ENCODE measurements at places on chromosomes 3 and 15.
A peak's percentile ranks its signal among the peaks of the same experiment; 100 is the strongest.

GRCh38 chr3:5058471-5058951 is 63.6 kb upstream of the ARL8B start:
- DNase-seq = peak; percentile 39

- DNase-seq = no peak
Observed at GRCh38 chr3:156688632-156689452, 14.5 kb downstream of the TIPARP start.

DNA sequence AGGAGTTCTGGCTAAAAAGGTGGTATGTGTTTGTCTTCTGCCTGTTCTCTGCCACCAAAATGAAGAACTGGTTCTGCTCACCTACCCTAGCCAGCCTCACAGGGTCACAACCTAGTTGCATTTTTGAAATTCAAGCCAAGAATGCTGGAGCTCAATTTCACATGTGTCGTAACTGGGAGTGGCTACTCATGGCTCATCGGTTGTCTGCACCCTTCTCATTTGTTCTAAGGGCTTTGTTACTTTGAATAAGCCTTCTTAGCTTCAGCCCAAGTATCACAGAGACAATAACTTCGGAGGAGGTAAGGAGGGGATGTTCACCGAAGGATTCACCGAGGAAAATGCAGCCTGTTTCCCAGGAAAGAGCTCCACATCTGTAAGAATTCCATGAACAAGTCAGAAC is 134.3 kb upstream of the RARB start:
- no peak for DNase-seq

- no peak for DNase-seq
Observed at GRCh38 chr3:13401149-13401548, 19.0 kb downstream of the NUP210 start.

GRCh38 chr3:172808969-172809546 is 58.5 kb downstream of the ECT2 start:
- no peak for DNase-seq

DNA sequence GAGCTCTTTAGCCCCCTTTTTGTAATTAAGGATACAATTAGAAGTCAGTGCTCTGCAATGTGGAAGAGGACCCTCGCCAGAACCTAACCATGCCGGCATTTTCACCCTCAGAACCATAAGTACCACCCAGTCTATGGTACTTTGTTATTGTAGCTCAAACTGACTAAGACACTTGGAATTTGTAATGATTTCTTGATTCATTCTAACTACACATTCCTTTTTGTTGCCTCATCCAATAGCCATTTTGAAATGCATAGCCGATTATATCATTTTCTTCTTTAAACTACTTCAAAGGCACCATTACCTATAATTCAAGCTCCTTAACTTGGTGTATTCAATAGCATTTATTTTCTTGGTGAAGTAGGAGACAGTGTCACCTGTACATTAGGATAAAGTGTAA is 61.4 kb downstream of the GLB1 start:
- DNase-seq = no peak

DNA sequence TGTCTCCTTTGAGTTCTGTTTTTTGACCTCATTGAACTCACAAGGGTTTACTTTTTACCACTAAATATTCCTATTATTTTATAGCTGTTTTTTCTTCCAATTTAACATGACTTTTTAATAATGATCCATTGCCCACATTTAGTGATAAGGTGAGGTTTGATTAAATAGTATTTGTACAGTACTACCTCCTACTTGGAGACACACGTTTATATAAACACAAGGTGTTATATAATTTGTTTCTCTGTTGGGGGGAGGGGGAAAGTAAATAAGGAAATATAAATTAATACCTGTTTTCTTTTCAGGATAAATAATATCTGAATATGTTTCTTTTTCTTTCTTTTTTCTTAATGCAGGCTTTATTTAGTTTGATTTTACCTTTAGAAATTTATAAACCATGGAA is 281.3 kb downstream of the LPP start:
- no peak for DNase-seq

GRCh38 chr3:151191095-151191494 is 11.9 kb downstream of the GPR171 start:
- DNase-seq = no peak

DNA sequence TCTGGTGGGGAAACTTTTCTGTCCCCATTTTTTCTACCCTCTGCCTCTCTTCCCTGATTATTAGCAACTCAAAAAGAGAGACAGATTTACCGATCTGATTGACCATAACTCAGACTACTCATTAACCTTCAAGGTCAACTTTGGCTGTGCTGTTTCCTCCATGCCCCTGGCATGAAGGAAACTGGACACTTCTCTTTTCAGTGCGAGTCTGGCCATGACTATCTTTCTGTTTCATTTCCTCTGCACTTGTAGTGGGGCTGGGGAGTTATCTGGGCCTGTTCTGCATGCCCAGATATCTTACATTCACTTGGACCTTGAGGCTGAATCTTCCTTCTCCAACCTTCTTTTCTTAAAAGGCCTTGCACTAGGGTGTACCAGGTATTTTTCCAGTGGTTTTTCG is 76.9 kb upstream of the SLCO2A1 start:
- no peak for DNase-seq

GRCh38 chr15:49507261-49507660 is 84.2 kb downstream of the FGF7 start:
- no peak for DNase-seq

- no peak for DNase-seq
Observed at GRCh38 chr15:47432826-47433225, 284.5 kb upstream of the SEMA6D start.

DNA sequence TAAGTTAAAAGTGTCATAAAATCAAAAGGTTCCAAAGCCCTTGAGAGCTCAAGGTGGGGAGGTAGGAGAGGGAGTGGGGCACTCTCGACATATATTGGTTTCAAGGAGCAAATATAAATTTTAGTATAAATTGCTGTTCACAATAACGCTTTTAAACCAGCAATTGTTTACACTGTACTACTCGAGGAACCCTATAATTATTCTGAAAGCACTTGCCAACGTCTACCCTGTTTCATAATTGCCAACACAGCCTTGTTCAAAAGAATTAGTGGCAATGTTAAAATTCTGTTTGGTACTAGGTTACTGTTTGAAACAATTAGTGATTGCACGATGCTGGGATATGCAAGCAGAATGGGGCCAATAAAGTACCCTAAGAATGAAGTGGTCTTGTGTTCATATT is 76.3 kb upstream of the ICE2 start:
- no peak for DNase-seq

DNA sequence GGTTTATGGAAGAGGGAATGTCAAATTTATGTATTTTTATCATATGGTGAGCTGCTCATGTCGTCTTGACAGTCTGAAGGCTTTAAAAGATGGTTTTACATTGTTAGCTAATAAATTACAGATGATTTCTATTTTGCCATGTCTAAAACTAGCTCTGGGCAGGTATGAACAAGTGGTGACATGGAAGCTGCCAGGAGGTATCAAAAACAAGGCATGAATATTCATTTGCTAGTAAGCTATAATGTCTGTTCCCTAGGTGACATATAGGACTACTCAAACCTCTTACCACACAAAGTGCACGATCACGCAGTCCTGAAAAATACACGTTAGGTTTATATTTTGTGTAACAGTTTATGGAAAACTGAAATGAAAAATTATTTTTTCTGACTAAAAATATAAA is 34.8 kb downstream of the ST3GAL6 start:
- no peak for DNase-seq

DNA sequence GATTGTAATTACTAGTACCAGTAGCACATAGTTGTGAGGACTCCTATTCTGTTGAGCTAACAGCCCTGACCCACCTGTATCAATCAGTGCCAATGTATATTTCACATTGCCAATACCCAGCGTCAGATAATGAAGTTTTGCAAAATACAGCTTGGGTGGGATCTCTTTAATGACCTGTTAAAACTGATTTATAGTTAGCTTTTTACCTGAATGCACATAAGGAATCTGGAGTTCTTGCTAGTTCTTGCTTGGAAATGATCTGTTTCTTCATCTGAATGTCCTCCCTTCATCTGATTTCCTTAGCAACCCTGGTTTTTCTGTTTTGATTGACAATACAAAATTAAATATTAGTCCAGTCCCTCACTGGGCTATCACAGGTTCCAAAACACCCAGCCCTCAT is 62.8 kb downstream of the LIPC start:
- no peak for DNase-seq

- no peak for DNase-seq
Observed at GRCh38 chr3:195155570-195156241, 115.3 kb downstream of the XXYLT1 start.

- no peak for DNase-seq
Observed at GRCh38 chr3:79521221-79521848, 246.5 kb downstream of the ROBO1 start.

DNA sequence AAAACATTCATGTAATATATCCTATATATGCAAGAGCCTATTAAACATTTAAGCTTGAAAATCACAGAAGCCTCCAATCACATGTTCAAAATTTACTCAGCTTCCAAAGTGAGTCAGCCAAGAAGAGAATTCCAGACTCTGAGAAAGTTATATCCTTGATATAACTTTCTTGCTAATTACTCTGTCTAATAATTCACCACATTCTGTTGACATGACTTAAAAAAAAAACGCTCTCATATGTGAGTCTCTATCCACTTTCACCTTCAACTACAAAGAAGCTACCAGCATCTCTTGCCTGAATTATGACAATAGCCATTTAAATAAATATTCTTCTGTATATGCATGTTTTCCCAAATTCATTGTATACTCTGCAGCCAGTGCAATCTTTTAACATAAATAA is 1116.3 kb upstream of the CADM2 start:
- no peak for DNase-seq

- DNase-seq = no peak
Observed at GRCh38 chr15:63043335-63044076, 959 bp downstream of the TPM1 start.

GRCh38 chr3:140712301-140712700 is 34.4 kb downstream of the TRIM42 start:
- DNase-seq = no peak

GRCh38 chr3:36693670-36694069 is 70.7 kb downstream of the DCLK3 start:
- DNase-seq = no peak

DNA sequence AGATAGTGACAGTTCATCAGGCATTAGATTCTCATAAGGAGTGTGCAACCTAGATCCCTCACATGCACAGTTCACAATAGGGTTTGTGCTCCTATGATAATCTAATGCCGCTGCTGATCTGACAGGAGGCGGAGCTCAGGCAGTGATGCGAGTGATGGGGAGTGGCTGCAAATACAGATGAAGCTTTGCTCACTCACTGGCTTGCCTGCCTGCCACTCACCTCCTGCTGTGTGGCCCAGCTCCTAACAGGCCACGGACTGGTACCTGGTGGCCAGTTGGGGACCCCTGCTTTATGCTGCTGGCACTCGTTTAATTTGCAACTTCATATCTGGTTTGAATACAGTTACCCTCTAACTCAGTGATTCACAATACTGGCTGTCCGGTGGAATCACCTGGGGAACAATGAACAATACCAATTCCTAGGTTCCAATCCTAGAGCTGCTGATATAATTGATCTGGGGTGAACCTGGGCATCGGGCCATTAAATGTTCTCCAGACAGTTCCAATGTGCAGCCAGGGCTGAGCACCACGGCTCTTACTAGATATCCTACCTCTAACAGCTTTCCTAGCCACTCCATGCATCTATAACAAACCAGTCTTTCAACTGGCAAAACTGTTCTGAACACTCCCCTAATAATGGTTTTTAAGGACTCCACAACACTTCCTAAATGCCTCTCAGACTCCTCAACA is 131.4 kb downstream of the ATP1B3 start:
- no peak for DNase-seq

- DNase-seq = no peak
Observed at GRCh38 chr15:36632226-36632625, 52.8 kb downstream of the CDIN1 start.

DNA sequence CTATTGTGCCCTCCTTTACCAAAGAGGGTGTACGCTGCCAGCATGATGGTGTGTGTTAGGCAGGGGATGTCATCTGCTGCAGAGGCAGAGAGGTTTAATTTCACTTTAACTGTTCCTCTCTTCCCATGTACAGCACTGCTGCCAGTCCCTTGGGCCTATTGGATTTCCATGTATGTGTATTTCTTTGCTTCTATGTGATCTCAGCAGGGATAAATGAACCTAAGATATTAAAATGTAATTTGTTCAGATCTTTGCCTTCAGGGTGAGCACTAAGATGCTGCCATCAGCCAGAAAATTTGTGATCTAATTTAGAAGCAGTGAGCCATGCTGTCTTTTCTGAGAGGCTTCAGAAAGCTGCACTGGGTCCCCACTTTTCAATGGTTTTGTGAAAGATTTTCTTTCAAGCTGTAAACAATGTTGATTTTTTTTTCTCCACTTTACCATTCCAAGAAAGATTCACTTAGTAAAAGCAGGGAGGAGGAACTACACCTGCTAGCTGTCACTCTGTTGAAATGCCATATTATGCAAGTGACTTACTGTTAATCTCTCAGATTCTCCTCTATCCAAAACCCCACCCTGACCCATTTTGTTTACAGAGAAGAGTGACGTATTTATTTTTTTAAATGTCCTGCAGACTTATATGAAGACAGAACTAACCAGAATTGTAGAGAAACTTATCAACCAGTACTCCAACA is 261.9 kb downstream of the TBL1XR1 start:
- DNase-seq = no peak

GRCh38 chr15:66359740-66360139 is 3.3 kb upstream of the TIPIN start:
- DNase-seq = no peak
